Chondrocyte (in vitro differentiated cells): ENCODE measurements at places on chromosomes 4 and X. TPM values are rescaled to one million over a fixed set of nuclear protein-coding genes. Genes with fewer than 3 reads are reported as not detected.
A peak's percentile ranks its signal among the peaks of the same experiment; 100 is the strongest.

MAGED4B gene
- 156 to 232 TPM (median 157 TPM) in 3 replicates for total RNA-seq

MMAA gene
- 8.3 to 12.9 TPM (median 9.1 TPM) in 3 replicates for total RNA-seq

AFM gene
- total RNA-seq, result not detected in 3 replicates

UGT2B17 gene
- not detected in 3 replicates for total RNA-seq

PGRMC1 gene
- total RNA-seq, result 57.6 to 71.9 TPM (median 59.9 TPM) in 3 replicates

SPANXC gene
- not detected in 3 replicates for total RNA-seq

AFF2 gene
- total RNA-seq, result 11.8 to 22.4 TPM (median 21.6 TPM) in 3 replicates

DNA sequence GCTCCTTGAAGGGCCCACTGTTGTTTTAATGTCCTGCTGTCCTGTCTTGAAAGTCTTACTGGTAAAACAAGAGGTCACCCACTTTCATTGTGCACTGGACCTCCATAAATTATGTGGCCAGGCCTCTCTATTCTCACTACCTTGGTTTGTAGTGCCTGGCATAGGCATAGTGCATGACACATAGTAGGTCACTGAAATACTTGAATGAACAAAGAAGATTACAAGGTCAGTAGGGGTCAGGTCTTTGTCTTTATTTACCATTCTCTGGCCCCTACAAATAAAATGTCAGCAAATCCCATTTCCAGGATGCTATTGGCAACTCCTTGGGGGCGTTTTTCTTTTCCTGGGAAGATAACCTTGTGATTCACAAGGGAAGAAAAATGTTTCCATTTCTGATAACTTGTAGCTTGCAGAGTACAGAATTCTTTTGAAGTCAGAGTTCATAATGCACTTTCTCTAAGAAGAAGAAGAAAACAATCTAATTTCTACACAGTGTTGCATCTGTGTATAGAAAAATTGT lies 1.4 kb downstream of the PGM2 start:
- H3K36me3 ChIP-seq, result peaks cover 9% of the 10 kb centered on the region
- no peak for DNase-seq
- H3K27ac ChIP-seq, result peak overlapping the region; percentile 23
- peaks cover 29% of the 10 kb centered on the region for H3K4me1 ChIP-seq

GRCh38 chr4:99986792-99987191 lies 36.7 kb upstream of the H2AZ1 start:
- H3K27ac ChIP-seq, result no peak overlapping the region
- no peaks in the 10 kb centered on the region for H3K36me3 ChIP-seq
- peaks cover under 1% of the 10 kb centered on the region for H3K4me1 ChIP-seq
- H3K4me3 ChIP-seq, result no peak overlapping the region
- DNase-seq, result no peak

DNA sequence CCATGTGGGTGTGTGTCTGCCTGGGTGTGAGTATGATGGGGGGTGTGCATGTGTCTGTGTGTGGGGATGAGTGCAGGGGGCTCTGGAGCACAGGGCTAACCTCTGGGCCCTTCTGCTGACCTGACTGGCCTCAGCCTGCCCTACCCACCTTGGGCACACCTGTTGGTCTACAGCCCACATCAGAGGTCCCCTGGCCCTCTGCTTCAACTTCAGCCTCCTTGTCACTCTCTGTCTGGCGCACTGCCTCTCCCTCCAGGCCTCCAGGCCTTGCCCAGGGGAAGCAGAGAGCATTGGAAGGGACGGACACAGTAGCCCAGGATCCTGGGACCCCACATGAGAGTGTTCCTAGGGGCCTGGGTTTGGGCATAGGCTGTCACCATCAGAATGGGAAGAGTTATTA lies 115.4 kb downstream of the EFNB1 start:
- DNase-seq, result no peak
- no peaks in the 10 kb centered on the region for H3K27me3 ChIP-seq
- no peak overlapping the region for H3K4me3 ChIP-seq
- no peaks in the 10 kb centered on the region for H3K36me3 ChIP-seq
- H3K27ac ChIP-seq, result no peak overlapping the region

GRCh38 chrX:114985967-114986592 lies 31.3 kb downstream of the IL13RA2 start:
- peaks cover 19% of the 10 kb centered on the region for H3K27me3 ChIP-seq
- no peaks in the 10 kb centered on the region for H3K4me1 ChIP-seq
- H3K36me3 ChIP-seq, result no peaks in the 10 kb centered on the region
- no peak overlapping the region for H3K4me3 ChIP-seq
- H3K27ac ChIP-seq, result no peak overlapping the region

DNA sequence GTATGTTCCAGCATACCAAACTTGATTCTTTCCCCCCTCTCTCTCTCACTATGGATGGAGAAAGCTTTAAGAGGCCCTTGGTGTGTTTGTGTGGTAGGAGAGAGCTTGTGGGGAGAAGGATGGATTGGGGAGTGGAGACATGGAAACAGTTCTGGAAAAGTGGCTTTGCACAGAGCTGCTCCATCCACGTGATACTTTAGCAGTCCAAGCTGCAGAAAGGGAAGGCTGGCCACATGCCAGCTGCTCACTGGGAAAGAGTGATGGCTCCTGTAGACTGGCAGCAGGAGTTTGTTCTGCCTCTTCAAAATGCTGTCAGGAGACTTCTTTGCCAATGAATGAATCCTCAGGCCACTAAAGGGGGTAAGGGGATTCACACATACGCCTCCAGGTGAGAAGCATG lies 21.7 kb upstream of the SEC24B start:
- H3K27ac ChIP-seq, result no peak overlapping the region
- H3K4me1 ChIP-seq, result peaks cover 13% of the 10 kb centered on the region
- no peaks in the 10 kb centered on the region for H3K36me3 ChIP-seq
- H3K27me3 ChIP-seq, result no peaks in the 10 kb centered on the region
- DNase-seq, result no peak
- H3K4me3 ChIP-seq, result no peak overlapping the region

DNA sequence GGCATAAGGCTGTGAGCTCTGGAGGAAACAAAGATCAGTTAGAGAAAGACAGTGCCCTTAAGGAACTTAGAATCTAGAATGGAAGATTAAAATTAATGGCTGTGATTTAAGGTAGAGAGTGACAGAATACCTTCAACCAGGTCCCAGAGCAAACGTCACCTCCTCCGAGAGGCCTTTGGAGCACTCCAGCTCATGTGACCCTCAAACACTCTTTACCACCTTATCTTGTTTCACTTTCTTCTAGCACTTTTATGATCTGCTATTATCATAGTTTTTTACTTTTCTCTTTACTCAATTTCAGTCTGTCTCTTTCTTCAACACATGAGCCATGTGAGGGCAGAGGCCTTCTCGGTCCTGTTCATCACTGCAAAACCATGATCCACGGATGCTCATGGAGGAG lies 187.0 kb downstream of the SMIM20 start:
- H3K36me3 ChIP-seq, result peaks cover 3% of the 10 kb centered on the region
- no peak overlapping the region for H3K27ac ChIP-seq
- peaks cover 3% of the 10 kb centered on the region for H3K27me3 ChIP-seq
- H3K4me1 ChIP-seq, result peaks cover 7% of the 10 kb centered on the region

- peaks cover 10% of the 10 kb centered on the region for H3K36me3 ChIP-seq
- H3K27me3 ChIP-seq, result no peaks in the 10 kb centered on the region
- H3K4me3 ChIP-seq, result no peak overlapping the region
- peaks cover 69% of the 10 kb centered on the region for H3K4me1 ChIP-seq
- DNase-seq, result no peak
Measured at GRCh38 chr4:41141900-41142299, 72.4 kb downstream of the APBB2 start.

DNA sequence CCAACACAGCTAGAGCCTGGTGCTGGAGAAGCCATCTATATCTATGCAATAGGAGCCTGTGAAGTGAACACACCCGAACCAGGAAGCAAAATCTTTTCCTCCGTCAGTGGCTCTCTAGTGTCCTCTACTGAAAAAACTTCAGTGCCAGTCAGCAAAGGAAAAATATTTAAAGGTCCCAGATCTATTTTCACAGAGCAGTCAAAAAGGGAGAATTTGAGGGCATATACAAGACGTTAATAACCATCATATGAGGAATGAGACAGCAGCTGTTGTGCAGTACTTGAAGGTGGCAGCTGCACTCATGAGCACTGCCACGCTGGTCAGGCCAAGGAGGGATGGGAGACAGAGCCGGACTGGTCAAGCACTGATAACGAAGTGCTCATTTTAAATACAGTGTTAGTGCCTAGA lies 14.4 kb downstream of the MCUB start:
- H3K4me1 ChIP-seq, result no peaks in the 10 kb centered on the region
- no peak for DNase-seq
- no peak overlapping the region for H3K27ac ChIP-seq
- no peaks in the 10 kb centered on the region for H3K27me3 ChIP-seq
- H3K4me3 ChIP-seq, result no peak overlapping the region
- H3K36me3 ChIP-seq, result no peaks in the 10 kb centered on the region
